ENCODE measurements at places on chromosomes 7 and 10. TPM values are rescaled to one million over a fixed set of nuclear protein-coding genes. Genes with fewer than 3 reads are reported as not detected.

- DNase-seq = no peak
These were observed 19.3 kb upstream of the MYH16 start for GRCh38 chr7:99253369-99253768.

GRCh38 chr10:63007112-63007511, 126.0 kb upstream of the NRBF2 start:
- no peak for DNase-seq

The BAIAP2L1 gene
- total RNA-seq = 18.8 TPM

The HMX3 gene
- total RNA-seq = not detected

- DNase-seq = no peak
These were observed 51.2 kb upstream of the TMEM248 start for GRCh38 chr7:66869660-66870450.

The RP9 gene
- total RNA-seq = 11.3 TPM

The TRIM73 gene
- 4.3 TPM for total RNA-seq

GRCh38 chr10:132687181-132687892, 98.6 kb downstream of the NKX6-2 start:
- no peak for DNase-seq

The ZC3HAV1L gene
- total RNA-seq = 16.1 TPM

The AMZ1 gene
- total RNA-seq = 0.16 TPM

- DNase-seq = no peak
These were observed 14.8 kb upstream of the LAMB1 start for GRCh38 chr7:108017776-108018151.

DNA sequence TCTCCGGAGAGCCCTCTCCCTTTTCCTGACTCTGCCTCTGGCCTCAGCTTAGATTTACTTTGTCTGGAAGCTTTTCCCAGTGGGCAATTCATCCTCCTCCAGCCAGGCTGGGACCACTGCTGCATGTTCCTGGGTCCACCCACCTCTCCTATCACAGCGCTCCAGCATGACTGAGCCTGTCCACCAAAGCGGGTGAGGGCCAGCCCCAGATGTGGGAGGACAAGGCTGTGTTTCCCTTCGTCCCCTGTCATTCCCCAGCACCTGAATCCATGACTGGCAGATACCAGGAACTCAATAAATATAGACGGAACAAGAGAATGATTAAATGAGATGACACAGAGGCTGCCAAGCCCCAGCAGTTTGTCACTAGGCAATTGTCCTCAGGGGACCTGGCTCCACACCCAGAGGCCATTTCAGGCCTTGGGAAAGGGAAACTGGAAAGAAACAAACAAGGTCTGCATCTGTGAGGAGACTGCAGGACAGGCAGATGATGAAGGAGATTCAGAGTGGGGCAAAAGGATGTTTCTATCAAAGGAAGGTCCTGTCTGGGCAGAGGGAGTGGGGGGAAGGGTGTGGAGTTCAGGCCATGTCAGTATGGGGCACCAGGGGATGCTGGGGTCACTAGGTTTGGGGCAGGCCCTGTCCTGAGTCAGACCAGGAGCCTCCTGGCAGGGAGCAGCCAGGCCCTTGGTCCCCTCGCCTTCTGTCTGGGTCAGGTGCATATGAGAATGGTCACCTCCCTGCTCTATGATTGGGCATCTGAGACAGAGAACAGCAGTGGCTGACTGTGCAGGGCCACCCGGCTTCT, 576.4 kb downstream of the GRID1 start:
- no peak for DNase-seq

The RNF32 gene
- 2.7 TPM for total RNA-seq

DNA sequence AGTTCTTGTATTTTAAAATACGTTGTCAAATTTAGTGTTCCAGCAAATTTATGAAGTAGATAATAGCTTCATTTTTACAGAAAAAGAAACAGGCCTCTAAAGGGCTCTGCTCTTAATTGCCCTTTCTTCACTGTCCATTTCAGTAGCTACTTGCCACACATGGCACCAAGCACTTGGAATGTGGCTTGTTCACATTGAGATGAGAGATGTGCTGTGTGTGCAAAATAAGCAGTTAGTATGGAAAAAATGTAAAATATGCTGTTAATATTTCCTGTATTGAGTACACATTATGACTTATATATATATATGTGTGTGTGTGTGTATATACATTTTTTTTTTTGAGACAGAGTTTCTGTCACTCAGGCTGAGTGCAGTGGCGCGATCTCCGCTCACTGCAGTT, 19.5 kb downstream of the RBM33 start:
- no peak for DNase-seq

The WDFY4 gene
- 13.3 TPM for total RNA-seq

GRCh38 chr10:82660205-82660604, 785.2 kb downstream of the NRG3 start:
- no peak for DNase-seq

The PAX4 gene
- total RNA-seq = not detected

The SLC26A4 gene
- total RNA-seq = 2.5 TPM

GRCh38 chr7:108211382-108212201, 81.4 kb upstream of the LAMB4 start:
- DNase-seq = no peak

- peak; percentile 95 for DNase-seq
These were observed at the start of gene SEMA3D for GRCh38 chr7:85186521-85187241. TSS of gene SEMA3D (minus strand) at chr7:85187056. CDS start at chr7:85121891, 65,165 bp downstream.

DNA sequence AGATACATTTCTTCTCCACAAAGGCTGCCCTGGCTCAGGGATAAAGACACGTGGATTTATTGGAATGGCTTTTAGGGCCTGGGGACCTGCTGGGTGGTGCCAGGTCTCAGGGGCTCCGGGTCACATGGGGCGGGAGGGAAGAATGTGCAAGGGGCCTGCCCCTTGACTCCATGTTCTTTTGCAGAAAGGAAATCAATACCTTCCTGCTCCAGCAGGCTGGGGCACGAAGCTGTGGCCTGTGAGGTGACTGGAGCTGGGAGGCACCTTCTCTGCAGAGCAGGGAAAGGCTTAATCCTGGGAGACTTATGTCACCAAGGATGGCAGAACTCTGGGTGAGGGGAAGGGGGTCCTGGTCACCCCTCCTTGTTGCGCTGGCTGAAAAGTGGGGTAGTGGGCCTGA, 42.3 kb upstream of the GNA12 start:
- DNase-seq = no peak

The GRM3 gene
- total RNA-seq = not detected

- no peak for DNase-seq
These were observed 7.5 kb upstream of the TBXAS1 start for GRCh38 chr7:139821349-139822105.

DNA sequence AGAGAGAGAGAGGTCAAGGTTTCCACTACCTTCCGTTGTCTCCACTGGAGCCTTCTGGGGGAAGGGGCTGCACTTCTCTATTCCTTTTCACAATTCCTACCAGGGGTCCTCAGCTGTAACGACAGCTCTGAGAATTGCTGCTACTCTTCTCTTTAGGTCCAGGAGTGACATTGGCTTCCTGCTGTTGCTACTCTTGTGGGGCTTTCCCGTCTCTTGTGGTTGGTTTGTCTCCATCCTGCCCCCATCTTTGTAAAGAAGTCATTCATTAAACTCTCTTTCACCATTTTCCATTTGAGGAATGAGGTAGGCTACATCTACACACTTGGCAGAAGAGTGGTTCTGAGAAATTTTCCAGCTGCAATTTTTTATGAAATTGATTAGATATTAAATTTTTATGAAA, 238.8 kb upstream of the LYZL1 start:
- no peak for DNase-seq

DNA sequence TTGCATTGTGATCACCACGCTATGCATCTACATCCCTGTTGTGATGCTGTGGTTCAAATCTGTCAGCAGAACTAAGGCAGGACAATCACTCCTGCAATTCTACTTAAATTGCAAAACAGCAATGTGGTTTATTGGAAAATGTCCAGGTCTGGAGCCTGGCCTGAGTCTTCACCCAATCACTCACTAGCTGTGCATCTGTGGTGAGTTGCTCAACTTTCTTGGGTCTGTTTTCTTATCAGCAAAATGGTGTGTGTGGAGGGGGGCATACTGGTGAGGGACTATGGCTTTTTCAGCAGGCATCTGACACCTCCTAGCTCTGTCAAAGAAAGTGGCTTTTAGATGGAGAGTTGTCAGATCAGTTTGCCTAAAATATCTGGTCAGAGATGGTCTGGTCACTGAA, 108.3 kb upstream of the FEZF1 start:
- DNase-seq = no peak

GRCh38 chr10:116490028-116490662, 55.6 kb upstream of the PNLIP start:
- peak; percentile 41 for DNase-seq

DNA sequence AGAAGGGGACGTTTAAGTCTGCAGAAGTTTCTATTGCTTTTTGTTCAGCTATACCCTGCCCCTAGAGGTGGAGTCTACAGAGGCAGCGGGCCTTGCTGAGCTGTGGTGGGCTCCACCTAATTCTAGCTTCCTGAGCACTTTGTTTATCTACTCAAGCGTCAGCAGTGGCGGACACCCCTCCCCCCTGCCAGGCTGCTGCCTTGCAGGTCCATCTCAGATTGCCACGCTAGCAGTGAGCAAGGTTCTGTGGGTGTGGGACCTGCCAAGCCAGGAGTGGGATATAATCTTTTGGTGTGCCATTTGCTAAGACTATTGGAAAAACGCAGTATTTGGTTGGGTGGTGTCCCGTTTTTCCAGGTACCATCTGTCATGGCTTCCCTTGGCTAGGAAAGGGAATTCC, 147.3 kb upstream of the PRPS1L1 start:
- DNase-seq = no peak

DNA sequence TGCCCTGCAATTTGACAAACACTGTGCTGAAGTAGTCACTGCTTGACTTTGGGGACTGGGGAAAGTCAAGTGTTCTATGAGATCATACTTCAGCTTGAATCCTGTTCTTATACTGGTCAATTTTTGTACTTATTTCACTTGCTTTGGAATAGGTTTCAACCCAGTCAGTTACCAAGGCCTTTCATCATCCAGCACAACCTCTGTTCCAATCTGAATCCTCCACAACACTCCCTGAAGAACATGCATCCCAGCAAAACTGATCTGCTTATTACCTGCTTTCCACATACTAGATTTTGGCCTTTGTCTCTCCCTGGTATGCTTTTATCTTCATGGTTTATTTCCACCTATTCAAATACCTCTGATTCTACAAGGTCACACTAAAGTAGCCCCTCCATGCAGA, 29.5 kb downstream of the DPY19L1 start:
- no peak for DNase-seq

GRCh38 chr10:74163319-74164068, 12.5 kb downstream of the ADK start:
- no peak for DNase-seq

DNA sequence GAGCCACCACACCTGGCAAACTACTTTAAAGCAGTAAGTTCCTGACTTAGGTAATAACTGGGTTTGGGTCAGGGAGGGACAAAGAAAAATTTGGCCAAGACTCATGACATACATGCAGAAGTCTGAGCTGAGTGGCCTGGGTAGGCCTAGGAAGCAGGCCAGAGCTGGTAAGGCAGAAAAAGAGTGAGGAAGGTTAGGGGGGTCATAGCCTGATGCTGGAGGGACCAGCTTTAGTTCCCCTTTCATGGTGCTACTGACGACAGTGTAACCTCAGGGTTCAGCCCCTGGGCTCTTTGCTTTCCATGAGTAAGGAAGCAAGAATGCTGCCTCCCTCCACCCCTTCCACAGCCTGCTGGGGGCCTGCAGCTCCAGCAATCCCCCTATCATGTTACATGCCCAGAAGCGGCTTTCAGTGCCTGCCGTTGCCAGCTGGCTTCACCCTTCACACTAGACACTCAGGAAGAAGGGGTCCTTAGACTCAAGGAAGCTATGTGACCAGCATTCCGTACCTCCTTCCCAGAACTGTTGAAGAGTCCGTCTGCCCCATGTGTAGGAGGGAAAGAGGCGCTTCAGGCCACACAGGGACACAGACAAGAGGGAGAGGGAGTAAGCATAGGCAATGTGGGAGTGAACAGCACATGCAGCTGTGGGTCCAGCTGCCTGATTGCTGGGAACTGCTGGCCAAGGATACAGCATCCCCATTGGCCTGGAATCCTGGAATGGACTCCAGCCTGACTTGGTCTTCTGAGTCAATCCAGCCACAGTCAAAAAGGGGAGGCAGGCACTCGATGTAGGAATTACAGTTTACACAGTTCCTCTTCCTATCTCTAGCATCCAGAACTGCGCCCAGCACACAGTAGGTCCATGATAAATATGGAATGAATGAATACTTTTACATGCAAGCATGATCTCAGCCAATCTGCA, 4.1 kb upstream of the PLAU start:
- DNase-seq = peak; percentile 87

DNA sequence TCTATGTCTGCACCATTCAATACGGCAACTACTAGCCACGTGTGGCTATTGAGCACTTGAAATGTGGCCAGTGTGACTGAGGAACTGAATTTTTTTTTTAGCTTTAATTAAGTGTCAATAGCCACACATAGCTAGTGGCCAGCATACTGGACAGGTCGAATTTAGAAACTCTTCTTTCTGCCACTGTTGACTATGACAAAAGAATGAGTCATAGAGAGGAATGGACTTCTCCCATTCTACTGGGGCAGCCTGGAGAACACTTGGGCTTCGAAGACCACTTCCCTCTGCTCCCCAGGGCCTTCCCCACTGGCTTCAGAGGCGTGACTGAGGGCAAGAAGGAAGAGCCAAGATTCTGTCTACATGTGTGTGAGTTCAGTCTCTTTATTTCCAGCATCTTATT, 137.5 kb downstream of the SNX10 start:
- no peak for DNase-seq

The SPDYE6 gene
- not detected for total RNA-seq

- no peak for DNase-seq
These were observed 33.4 kb upstream of the VWDE start for GRCh38 chr7:12436896-12437535.

The EVX1 gene
- not detected for total RNA-seq

- peak; percentile 82 for DNase-seq
These were observed 634 bp downstream of the EZH2 start for GRCh38 chr7:148883266-148884048.

The SEMA3C gene
- 17.2 TPM for total RNA-seq

- no peak for DNase-seq
These were observed 60.9 kb downstream of the WAC start for GRCh38 chr10:28593811-28594210.
